ENCODE measurements at places on chromosomes 4 and X. TPM values are rescaled to one million over a fixed set of nuclear protein-coding genes. Genes with fewer than 3 reads are reported as not detected.

The SPOCK3 gene
- 2.0 TPM for total RNA-seq

The PPBP gene
- total RNA-seq, result not detected

The ETFDH gene
- total RNA-seq, result 22.2 TPM

The FRMD7 gene
- total RNA-seq, result not detected

The CXCL3 gene
- 5.4 TPM for total RNA-seq

The IL3RA gene
- total RNA-seq, result 0.19 TPM

The ALPK1 gene
- 5.9 TPM for total RNA-seq

The DCHS2 gene
- not detected for total RNA-seq

The TMEM255A gene
- under 0.01 TPM for total RNA-seq

The CT45A2 gene
- total RNA-seq, result not detected

The NAP1L2 gene
- 2.8 TPM for total RNA-seq

The DCLK2 gene
- 3.3 TPM for total RNA-seq

The UGT2A3 gene
- total RNA-seq, result 0.28 TPM

The MAGEE2 gene
- total RNA-seq, result not detected

The GPR50 gene
- total RNA-seq, result not detected

The STK26 gene
- 11.7 TPM for total RNA-seq

The ACSL4 gene
- 196 TPM for total RNA-seq

The SULT1B1 gene
- total RNA-seq, result 7.7 TPM

The SLC25A14 gene
- total RNA-seq, result 13.8 TPM

The USP17L25 gene
- not detected for total RNA-seq

The ATOH1 gene
- not detected for total RNA-seq

The SYNPO2 gene
- 13.6 TPM for total RNA-seq

The ALB gene
- total RNA-seq, result not detected

The YIPF7 gene
- not detected for total RNA-seq

The NWD2 gene
- total RNA-seq, result not detected

The AASDH gene
- total RNA-seq, result 10.7 TPM

The SRPK3 gene
- total RNA-seq, result 0.85 TPM

The F9 gene
- total RNA-seq, result not detected
